Daoy (cell line): ENCODE measurements at places on chromosomes 4 and X. TPM values are rescaled to one million over a fixed set of nuclear protein-coding genes. Genes with fewer than 3 reads are reported as not detected.

Gene MAML3
- 2.1 and 2.7 TPM in 2 replicates for total RNA-seq

Gene RBMXL3
- not detected in 2 replicates for total RNA-seq

DNA sequence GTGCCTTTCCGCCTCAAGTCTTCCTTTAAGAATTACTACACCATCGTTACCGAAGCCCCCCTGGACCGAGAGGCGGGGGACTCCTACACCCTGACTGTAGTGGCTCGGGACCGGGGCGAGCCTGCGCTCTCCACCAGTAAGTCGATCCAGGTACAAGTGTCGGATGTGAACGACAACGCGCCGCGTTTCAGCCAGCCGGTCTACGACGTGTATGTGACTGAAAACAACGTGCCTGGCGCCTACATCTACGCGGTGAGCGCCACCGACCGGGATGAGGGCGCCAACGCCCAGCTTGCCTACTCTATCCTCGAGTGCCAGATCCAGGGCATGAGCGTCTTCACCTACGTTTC is 2.2 kb downstream of the PCDH10 start:
- peak; percentile 33 for DNase-seq

DNA sequence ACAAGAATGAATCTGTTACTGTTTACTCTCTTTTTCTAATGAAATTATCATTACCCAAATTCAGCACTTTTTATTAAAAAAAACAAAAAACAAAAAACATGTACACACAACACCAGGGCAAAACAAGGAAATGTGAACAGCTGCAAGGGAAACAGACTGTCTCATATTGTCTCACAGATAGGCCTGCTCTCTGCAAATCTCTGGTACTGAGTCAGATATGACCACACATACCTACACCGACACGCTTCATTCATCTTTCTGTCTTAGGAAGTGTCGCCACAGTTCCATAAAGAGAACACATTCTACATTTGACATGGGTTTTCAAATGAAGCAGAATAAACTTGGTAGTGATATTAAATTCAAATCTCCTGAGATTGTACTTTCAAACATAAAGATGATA is 92.2 kb upstream of the GPR34 start:
- no peak for DNase-seq

- no peak for DNase-seq
Observed at GRCh38 chr4:18880871-18881270, 859.3 kb upstream of the LCORL start.

- peak; percentile 82 for DNase-seq
Observed at GRCh38 chr4:128810871-128811570, 1.5 kb downstream of the JADE1 start.
